Cortex of kidney (tissue), 1 donor: ENCODE measurements at places on chromosomes 7 and 10.

DNA sequence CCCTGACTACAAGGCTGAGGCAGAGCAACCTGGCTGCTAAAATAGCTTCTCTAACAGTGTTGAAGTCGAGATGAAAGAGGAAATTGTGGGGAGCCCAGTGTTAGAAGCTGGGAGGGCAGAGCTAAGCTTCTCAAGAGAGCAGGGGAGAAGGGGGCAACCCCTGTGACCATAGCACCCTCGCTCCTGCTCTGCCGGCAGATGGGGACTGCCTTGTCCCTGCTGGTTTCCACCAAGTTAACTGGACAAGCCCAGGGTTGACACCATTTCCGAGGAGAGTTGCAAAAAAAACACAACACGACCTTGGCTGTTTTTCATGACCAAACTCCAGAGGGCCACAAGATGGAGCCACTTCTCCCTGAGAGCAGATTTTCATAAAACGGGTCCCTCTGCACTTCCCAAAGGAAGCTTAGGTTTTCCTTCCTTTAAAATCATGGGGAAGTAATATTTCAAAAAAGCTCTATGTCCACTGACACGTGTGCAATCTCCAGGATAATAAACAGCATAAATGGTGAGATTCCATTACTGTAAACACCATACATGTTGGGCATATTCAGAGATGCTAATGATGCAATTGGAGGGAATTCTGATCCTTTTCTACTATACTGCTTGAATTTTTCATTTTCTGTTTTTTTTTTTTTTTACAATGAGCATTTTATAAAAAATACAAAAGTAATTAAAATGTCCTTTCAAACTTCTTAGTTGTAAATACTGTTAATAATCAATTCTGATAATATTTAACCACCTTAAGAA lies 140.4 kb downstream of the PIP4K2A start:
- DNase-seq = no peak

DNA sequence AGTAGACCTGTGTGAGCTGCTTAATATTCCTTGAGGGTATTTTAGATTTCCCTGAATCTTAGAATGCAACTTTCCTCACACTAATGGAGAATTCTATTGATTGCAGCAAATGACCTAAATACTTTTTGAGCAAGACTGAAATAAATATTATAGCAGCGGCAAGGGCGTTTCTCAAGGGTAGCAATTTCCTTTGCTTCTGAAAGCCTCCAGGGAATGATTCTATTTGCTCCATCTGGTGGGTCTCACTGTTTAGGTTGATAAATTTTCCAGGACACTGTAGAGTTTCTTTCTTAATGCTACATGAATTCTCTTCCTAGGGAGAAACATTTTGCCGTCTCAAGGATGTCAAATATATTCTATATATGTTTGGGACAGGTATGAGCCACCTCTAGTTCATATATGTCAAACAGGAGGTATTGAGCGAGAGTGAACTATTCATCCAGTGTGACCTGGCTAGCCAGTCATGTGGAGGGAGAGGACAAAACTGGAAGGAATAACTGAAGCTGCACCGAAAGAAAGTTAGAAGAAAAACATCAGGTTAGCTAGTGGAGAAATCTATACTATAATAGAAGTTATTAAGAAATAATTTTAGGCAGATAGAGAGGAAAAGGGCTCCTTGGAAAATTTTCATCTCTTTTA lies 57.9 kb upstream of the FZD8 start:
- no peak for DNase-seq

DNA sequence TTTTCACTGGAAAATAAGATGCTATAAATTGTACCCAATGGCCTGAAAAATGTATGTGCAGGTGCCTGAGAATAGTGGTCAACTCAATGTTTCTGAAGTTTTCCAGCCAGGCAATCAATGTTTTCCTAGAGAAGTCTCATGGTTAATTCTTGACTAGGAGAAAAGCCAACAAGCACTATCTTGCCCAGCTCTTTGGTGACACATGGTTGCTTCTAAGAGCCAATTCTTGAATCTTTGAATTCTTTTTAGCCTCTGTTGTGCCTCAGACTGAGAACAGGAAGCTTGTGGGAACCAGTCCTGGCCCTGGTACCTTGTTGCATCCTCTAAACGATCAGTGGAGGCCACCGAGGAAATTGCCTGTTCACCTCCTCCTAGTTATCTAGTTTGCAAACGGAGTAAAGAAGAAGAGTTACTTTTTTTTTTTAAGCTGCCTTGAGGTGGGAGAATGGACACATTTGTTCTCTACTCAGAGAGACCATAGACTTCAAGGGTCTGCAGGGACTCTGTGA lies 144.0 kb upstream of the MKLN1 start:
- no peak for DNase-seq

DNA sequence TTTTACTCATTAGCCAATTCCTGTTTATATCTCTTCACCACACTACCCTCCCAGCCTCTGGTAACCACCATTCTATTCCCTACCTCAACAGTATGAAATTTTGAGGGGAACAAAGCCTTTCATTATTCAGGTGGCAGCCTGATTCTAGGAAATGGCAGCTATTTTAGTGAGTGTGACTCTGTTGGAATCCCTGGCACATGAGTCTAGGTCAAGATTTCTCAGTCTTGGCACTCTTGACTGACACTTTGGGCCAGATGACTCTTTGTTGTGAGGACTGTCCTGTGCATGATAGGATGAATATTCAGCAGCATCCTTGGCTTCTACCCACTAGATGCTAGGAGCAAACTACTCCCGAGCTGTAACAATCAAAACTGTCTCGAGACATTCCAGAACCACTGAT lies 322.8 kb upstream of the PHYHIPL start:
- no peak for DNase-seq

DNA sequence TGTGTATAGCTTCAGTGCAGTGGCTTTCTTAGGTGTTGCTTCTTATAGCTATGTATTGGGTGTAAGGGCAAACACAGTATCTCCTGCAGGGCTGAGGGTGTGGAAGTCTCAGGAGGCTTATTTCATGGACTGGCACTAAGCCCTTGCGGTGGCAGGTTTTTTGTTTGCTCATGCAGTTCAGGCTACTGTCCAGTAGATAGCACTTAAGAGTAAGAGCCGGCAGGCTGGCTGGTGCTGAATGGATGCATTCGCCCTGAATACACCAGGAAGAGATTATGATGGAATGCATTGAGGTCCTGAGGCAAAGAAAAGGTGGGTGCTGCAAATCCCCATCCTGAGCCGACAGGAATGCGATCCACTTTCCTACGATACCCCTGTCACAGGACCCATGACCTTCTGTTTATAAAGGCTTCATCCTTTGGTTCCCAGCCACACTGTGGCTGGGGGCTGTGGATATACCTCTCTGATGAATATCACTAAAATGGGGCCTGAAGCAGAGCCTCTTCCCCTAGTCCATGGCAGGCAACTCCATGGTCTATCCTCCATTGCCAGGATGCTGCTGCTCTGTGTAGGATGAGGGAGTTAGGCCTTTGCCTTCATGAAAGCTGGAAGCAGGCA lies 44.9 kb downstream of the ANXA8 start:
- no peak for DNase-seq

GRCh38 chr10:58568428-58568935 lies 55.8 kb downstream of the BICC1 start:
- DNase-seq = no peak

- DNase-seq = no peak
Observed at GRCh38 chr7:80591654-80592053, 46.8 kb upstream of the CD36 start.
